Stimulated activated CD4-positive, alpha-beta T cell treated with anti-CD3 and anti-CD28 coated beads, Interleukin-12 subunit alpha, Interleukin-12 subunit beta, amount 100 ng/mL, for 4 hours (primary cell): ENCODE measurements at places on chromosomes 12 and 14.

GRCh38 chr12:119621878-119622277 lies 28.3 kb downstream of the TMEM233 start:
- no peak for DNase-seq

DNA sequence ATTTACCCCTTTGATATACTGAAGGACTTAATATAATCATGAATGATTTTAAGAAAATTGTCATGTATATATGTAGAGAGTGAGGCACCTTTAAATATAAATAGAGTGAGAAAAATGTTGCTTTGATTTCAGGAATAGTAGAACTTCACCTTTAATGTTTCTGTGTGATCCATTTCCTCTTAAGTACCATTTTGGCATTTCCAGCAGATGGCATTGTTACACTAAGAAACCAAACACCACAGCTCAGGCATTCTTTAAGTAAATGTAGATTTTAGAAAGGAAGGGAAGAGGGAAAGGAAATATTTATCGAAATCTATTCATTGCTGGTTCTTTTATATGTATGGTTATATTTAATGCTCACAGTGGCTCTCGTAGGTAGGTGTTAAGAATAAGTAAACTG lies 556.7 kb upstream of the FBXO33 start:
- no peak for DNase-seq

DNA sequence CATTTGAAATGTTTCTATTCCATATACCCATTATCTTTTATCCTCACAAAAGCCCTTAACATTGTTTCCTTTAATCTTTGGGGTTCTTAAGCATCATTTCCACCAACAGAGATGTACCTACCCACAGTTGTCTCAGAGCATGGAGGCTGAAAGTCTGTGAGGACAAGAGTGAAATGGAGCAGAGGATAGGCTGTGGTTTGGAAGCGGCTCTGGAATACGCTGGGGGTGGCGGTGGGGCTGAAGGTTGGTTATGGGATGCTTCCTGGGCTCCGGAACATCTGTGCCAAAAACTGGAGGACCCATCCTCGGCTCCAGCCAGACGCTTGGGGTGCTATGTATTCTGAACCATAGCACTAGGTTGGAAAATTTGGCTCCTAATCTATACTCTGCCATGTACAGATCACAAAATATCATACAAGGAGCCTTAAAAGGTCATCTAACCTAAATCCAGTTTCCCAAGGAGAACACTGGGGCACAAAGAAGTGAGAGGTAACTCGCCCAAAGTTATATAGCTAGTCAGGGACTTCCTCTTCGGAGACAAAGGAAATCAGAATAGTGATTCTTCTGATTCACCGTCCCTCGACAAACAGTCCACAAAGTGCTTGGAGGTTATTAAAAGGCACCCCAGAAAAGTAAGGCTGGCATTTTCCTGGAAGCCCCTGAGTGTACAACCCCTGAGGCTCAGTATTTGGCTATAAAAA lies 2.5 kb downstream of the PPP1R3E start:
- no peak for DNase-seq

DNA sequence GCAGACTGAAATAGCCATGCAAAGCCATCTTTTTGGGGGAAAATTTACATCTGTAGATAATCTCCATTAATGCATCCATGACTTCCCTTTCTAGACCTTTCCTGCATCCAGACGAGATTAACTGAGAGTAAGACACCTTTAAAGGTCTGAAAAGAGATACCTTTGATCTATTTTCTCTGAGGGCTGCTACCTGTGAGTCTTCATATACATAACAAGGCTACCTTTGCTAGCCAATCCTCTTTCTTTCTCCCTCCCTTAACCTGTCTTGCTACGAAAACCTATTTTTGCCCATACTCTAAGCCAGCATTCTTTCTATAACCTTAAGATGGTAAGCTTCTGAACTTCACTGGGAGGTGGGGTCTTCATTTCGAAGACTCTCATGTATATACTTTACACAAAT lies 908.5 kb upstream of the FBXO33 start:
- DNase-seq = no peak

- DNase-seq = no peak
Observed at GRCh38 chr12:123726244-123726643, 14.1 kb downstream of the ATP6V0A2 start.

GRCh38 chr12:59744564-59744963 lies 148.7 kb downstream of the SLC16A7 start:
- no peak for DNase-seq

DNA sequence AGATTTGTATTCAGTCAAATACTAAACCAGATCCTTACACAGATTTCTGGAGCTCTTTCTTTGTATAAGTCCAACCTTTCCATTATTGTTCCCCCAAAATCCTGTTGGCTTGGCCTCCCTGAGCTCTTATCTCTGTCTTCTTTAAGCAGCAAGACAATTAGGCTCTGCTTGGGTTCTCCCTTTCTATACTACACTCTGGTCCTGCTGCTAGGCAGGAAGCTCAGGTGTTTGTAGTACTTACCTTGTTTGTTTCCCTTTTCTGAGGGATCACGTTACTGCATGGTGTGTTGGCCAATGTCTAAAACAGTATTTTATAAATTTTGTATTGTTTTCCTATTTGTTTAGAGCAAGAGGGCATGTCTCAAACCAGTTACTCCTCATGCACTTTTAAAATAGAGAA lies 192.9 kb downstream of the PRKD1 start:
- no peak for DNase-seq

GRCh38 chr14:68341411-68342212 lies 451.3 kb downstream of the ZFP36L1 start:
- DNase-seq = no peak

GRCh38 chr14:105375635-105376057 lies 22.7 kb upstream of the TEX22 start:
- DNase-seq = peak; percentile 11

GRCh38 chr12:45973526-45973925 lies 16.8 kb downstream of the SCAF11 start:
- no peak for DNase-seq

DNA sequence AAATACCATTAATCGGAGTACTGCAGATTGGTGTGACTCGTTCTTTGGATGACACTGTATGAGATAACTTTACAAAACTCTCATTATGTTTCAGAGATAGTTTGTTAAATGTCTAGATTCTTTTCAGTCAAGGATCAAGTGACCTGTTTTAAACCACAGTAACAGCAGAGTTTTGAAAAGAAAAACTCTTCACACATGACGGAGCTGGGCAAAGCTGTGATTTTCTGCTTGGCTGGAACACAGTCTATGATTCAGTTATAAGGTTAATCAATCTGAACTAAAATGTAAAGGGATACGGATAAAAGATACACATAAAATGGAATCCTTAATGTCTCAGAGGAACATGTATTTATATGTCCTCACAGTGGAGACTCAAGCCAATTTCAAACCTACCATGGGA lies 573.2 kb downstream of the PRKD1 start:
- DNase-seq = no peak

- DNase-seq = no peak
Observed at GRCh38 chr12:110555577-110556406, 27.3 kb downstream of the PPTC7 start.

- no peak for DNase-seq
Observed at GRCh38 chr12:59929110-59929509, 333.3 kb downstream of the SLC16A7 start.

- peak; percentile 50 for DNase-seq
Observed at GRCh38 chr12:96195845-96196451, 1.8 kb downstream of the ELK3 start.

DNA sequence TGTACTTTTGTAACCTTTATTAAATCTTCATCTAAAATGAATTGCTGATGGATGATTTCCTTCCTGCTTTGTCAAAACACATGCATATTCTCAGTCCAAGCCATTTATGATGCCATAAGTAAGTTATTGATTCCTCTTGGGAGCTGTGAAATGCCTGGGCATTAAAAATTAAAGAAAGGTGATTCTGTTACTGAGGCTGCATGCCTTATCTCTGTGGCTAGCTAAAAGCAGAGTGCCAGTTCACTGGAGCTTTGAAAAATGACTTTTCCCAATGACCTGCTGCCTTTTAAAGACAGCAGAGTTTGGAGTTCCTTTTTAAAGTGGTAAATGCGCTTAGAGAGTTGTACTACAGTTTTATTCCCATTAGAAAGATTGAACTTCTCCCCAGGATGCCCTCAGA lies 152.1 kb downstream of the TMTC2 start:
- DNase-seq = no peak

DNA sequence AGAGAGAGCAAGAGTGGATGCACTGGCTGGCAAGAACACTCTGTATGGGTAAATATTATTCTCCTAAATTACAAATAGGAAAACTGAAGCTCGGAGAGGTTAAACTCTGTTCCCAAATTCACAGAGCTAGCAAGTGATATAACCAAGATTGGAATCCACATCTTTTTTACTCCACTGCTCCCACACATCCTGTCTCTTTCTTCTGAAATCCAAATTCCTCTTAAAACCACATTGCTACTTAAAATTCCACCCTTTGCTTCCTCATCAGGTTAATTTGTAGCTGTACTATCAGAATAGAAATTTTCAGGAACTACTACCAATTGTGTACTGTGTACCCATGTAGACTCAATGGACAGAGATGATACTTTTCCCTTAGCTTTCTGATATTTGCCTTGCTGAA lies 74.4 kb downstream of the ARMH4 start:
- DNase-seq = no peak

DNA sequence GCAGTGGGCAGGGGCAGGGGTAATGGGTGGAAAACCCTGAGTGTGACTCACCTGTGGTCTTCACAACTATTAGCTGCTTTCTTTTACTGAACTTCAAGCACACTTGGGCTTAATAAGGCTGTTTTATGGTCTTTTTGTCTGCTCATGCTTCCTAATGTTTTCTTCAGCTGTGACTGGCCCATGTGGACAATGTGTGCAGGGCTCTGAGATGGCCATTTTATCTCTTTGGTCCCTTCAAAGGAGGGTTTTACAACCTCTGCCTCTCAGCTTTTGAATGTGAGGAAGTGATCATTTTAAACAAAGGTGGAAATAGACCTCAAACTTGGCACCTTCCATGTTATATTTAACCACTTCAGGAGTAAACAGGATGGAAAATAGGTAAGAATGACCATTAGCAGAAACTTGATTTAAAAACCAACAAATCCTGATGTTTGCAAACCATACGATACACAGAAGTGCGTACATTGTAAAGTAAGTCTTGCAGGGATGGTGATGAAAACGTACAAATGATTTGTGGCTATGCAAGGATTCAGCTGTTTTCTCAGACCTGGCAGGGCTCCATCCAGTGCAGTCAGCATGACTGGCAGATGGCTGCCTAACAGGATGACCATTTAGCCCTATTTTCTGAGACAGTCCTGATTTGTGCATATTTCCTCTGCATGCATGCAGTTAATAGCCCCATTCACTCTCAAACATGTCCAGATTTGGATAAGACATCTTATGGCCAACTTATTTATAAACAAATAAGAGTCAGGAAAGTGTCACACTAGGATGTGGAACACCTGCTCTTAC lies 103.2 kb downstream of the SLC38A4 start:
- no peak for DNase-seq

DNA sequence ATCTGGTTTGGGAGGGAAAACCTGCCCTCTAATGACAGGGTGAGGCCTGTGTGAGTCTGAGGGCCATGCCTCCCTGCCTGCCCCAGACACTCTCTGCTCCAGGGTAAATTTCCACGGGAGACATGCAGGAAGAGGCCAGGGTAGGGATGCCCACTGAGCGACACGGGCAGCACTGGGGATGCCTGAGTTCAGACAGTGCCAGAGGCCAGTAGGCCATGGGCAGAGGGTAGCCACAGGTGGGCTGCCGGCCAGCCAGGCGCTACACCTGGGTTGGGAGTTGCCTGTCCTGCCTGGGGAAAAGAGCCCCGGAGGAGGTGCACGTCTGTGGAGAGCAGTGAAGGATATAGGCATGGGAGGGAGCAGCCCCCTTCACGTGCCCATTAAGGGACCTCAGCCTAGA lies 3.6 kb downstream of the SERPINA12 start:
- no peak for DNase-seq

- no peak for DNase-seq
Observed at GRCh38 chr12:19597167-19598026, 158.1 kb downstream of the AEBP2 start.

DNA sequence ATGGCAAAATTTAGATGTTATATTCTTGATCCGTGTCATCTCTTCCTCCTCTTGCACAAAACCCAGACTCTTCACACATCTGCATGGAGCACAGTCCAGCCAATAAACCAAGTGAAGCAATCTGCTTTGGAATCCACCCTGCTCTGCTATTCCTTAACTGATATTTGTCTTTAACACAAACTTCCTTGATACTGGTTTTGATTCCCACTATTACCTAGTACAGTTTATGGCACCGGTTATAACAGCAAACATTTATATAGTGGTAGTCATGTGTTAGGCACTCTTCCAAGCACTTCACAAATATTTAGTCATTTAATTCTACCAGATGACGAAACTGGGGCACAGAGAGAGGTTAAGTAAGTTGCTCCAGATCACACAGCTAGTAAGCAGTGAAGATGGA lies 12.5 kb downstream of the STYK1 start:
- DNase-seq = no peak

DNA sequence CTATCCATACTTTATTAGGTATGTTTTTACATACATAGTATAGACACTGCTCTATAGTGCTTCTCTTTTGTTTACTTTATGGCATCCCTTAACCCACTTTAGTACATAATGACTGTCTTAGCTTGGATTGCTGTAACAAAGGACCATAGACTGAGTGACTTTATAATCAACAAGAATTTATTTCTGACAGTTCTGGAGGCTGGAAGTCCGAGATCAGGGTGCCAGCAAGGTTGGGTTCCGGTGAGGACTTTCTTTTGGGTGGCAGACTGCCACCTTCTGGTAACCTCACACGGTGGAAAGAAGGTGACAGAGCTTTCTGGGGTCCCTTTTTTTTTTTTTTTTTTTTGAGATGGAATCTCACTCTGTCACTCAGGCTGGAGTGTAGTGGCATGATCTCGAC lies 48.6 kb upstream of the PPM1H start:
- DNase-seq = no peak

- DNase-seq = no peak
Observed at GRCh38 chr12:9973949-9974348, 2.7 kb downstream of the CLEC12A start.
